ENCODE measurements at places on chromosomes 1 and 21.

DNA sequence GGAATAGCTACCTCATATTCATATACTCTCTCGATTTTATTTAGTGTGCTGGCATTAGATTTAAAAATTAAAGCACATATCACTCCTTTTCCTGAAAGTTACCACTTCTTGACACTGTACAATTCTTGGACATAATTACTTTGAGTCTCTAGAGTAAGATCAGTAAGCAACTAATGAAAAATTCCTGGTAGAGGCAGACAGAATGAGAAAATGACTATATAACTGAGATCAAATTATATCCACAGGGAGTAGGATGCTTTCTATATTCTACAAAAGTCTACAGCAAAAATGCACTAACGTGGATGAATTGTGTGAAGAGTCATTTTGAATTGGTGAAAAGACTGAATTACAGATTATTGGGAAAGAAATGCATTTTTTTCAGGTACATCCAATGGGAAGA is 445.7 kb downstream of the PTBP2 start:
- no peak for DNase-seq

DNA sequence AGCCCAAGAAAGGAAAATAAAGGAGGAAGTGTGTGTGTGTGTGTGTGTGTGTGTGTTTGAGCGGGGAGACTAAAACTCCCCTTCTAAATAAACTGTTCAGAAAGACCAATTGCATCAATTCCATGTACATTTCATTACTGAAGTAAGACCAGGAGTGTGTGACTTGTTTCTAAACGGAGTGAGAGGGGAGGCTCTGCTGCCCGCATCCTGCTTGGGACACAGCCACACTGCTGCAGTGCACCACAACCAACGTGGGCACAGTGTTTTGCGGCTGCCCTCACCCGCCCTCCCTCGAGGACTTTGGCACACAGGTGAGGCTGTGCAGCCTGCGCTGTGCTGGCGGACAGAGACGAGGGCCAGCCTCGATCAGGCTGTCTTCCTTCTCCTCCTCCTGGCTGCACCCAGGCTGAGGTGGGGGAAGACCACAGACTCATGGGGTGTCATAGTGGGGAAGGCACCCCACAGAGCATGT is 31.0 kb upstream of the H6PD start:
- no peak for DNase-seq

- no peak for DNase-seq
These were observed 22.1 kb upstream of the DISP1 start for GRCh38 chr1:222792744-222793143.

- no peak for DNase-seq
These were observed 8.9 kb downstream of the CHI3L2 start for GRCh38 chr1:111236379-111236778.

- DNase-seq, result no peak
These were observed 7.9 kb upstream of the ERICH3 start for GRCh38 chr1:74681449-74681848.

DNA sequence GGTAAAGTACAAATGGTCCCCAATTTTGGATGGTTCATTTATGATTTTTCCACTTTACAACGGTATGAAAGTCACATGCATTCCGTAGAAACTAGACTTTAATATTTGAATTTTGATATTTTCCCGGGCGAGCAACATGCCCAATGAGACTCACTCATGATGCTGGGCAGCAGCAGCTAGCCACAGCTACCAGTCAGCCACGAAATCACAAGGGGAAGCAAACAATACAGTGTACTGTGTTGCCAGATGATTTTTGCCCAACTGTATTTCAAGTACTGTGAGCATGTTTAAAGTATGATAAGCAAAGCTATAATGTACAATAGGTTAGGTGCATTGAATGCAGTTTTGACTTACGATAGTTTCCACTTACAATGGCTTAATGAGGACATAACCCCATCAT is 266.8 kb downstream of the VAV3 start:
- no peak for DNase-seq

DNA sequence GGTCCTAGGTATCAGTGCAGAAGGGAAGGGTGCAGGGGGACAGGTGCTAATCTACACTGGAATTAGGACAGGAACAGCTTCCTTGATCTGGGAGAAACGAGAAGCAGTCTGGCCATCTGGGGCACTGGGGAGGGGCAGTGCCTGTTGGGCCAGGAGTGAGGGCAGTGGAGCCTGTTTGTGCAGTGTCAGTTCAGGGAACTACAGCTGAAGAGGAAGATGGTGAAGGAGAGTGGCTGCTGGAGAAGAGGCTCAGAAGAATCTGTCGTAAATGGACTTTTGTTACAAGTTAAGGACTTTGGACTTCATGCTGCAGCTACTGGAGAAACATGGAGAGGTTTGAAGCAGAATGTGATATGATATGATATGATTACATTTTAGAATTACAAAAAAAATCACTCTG is 3.2 kb upstream of the TNFSF4 start:
- DNase-seq, result peak; percentile 6

DNA sequence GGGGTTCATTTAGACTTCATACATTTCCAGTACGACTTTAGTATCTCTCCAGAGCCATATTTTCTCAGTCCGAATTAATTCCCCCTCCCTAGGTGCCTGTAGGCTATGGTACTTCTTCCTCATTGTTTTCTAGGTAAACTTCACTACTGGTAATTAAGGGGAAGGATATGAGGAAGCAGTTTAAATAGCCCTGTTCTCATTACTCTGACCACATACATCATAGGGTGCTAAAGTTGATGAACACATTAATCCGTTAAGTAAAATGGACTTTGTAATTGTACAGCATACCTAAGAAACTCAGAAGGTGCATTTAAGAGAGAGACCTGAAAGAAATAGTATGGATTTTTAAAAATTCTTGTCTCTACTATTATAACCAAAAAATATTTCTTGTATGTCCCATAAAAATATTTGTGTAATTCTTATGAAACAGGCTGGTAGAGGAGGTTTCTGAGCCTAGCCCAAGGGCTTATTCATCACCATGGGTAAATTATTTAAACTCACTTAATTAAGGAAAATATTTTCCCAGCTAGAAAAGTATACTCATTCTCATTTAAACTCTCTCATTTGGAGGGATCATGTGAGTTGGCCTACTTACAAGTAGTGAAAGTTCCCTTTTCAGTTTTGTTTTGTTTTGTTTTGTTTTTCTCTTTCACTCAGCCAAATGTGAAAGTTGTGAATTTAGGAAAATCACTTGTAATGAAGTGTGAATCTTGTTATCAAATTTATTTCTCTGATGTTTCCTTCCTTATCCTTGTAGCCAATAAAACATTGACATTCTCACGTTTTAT is 2.0 kb downstream of the PRMT6 start:
- DNase-seq, result no peak

DNA sequence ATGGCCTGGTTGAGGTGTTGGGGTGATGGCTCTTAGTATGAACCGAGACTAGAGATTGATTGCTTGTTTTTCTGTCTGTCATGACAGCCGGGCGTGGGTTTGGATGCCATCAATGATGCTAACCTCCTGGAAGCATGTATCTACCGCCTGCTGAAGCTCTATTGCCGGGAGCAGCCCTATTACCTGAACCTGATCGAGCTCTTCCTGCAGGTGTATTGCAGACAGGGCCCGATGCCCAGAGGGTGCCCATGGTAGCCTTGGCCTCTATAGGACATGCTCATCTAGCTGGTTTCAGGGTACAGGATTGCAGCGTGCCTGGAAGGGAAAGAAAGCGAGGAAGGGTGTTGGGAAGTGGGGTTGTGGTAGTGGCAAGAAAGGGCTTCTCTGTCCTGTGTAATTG is 2.6 kb upstream of the RUSC1 start:
- no peak for DNase-seq

DNA sequence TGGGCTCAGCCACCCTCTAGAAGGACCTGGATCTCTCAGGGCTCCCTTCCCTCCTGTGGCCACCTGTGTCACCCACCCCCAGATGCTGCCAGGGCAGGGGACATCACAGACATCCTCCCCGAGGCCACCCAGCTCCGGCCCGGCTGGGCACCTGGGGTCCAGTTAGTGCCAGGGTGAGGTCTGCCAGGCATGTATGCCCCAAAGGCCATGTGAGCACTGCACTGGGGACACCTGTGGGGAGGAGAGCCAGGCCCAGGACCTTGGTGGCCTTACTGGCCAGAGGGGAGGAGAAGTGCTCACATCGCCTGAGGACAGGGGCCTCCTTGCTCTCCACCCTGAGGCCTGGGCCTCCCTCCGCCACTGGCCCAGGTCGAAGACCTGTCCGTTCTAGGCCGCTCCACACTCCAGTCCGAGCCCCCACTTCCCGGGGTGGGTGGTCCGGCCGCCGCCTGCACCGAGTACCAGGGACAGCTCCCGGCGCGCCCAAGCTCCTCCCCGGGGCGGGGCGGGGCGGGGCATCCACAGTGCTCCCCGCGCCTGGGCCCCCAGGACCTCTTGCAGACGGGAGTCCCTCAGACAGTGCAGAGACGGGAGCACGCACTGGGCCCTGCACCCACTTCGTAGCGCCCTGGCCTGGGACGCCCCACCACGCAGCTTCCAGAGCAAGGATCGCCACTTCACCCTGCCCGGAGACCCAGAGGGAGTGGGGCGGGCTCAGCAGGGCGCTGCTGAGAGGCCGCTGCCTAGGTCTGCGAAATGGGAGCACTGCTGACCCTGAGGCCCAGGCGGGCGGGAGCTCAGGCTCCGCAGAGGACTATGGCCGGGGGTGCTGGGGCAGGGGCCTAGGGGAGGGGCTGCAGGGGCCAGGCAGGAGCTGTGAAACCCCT is 34.3 kb upstream of the CCDC27 start:
- peak; percentile 79 for DNase-seq

DNA sequence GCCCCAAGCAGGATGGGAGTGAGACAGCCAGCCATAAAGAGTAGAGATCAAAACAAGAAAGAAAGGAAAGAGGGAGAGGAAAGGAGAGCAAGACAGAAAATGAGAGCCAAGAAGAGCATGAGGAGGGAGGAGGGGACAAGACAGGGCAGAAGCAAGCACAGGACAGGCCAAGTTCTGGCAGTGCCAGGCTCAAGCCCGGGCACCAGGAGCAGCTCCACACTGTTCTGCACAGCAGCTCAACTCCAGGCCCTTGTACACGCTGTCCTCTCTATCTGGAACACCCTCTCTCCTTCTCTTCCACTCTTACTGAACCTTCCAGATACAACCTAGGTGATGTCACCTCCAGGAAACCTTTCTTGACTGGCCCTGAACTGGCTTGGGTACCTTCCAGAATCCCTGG is 11.7 kb downstream of the IFFO2 start:
- no peak for DNase-seq

DNA sequence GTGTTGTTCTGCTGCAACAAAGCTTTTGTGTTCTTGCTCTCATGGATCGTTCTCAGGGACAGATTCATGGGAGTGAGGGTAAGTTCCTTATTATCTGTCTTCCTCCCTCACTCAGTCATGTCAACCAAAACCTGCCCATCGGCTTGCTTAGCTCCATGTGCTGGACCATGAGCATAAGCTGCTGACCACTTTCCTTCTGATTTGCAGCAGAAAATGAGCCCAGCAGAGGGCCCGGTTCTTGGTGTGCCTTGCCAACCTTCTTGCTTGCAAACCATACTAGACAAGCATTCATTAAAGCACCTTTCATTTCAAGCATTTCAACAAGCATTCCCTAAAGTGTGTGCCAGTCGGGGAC is 64.0 kb upstream of the COA6 start:
- no peak for DNase-seq

GRCh38 chr1:182119631-182120030 is 58.1 kb upstream of the ZNF648 start:
- no peak for DNase-seq

DNA sequence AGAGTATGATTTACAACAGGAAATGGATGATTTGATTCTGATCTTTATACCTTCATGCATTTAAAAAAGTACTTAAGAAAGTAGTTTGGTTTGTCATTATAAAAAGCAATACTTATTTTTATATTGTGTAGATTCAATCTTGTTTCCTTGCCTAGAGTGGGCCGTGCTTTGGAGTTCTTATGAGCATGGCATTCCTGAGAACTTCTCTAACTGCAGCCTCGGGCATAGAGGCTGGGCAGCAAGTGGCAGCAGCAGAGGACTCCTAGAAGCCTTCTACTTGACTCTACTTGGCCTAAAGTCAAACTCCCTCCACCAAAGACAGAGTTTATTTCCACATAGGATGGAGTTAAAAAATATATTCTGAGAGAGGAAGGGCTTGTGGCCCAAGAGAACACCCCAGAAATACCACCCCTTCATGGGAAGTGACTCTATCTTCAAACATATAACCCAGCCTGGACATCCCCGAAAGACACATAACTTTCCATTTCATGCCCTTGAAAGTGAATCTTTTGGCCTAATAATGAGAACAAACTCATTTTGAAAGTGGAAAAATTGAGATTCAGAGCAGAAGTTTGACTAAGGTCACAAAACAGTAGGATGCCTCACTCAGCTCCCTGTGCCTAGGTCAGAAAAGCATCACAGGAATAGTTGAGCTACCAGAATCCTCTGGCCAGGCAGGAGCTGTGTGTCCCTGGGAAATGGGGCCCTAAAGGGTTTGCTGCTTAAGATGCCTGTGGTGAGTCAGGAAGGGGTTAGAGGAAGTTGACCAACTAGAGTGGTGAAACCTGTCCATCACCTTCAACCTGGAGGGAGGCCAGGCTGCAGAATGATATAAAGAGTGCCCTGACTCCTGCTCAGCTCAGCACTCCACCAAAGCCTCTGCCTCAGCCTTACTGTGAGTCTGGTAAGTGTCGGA is at the start of gene IVL:
TSS of gene IVL (plus strand) at position 861 of the 916 bp plus-strand sequence. CDS start 1,252 bp downstream, outside the sequence.
- DNase-seq, result no peak

- no peak for DNase-seq
These were observed 146.7 kb downstream of the HLX start for GRCh38 chr1:221025956-221026355.

GRCh38 chr1:174960362-174960761 is 39.4 kb upstream of the CACYBP start:
- DNase-seq, result no peak

GRCh38 chr1:234320549-234320948 is 52.7 kb upstream of the COA6 start:
- DNase-seq, result no peak

DNA sequence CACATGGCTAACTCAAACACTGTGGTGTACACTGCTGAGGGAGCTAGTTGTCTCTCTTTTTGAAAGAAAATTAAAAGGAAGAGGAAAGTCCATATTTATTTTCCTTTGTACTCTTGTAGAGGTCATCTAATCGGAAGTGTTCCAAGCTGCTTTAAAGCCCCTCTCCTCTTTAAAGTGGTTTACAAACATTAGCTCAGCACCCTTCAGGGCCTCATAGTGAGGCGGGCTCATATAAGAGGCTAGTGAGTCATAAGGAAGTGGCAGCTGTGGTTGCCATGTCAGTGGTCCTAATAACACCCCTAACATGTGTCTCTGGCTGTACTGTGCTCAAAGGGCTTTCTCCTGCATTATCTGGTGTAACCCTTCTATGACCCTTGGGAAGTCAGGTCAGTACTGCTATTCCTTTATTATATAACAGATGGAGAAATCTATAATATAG is 104.4 kb upstream of the SERBP1 start:
- no peak for DNase-seq

- no peak for DNase-seq
These were observed 199.1 kb downstream of the DYRK1A start for GRCh38 chr21:37565530-37566223.

GRCh38 chr1:155077346-155077745 is 1.3 kb upstream of the EFNA3 start:
- peak; percentile 35 for DNase-seq

GRCh38 chr21:37414292-37415253 is 48.0 kb downstream of the DYRK1A start:
- no peak for DNase-seq

- no peak for DNase-seq
These were observed 14.6 kb upstream of the HLCS start for GRCh38 chr21:36981049-36981391.

- DNase-seq, result no peak
These were observed 36.7 kb upstream of the RAP1A start for GRCh38 chr1:111582644-111583618.

All from ELF-1 (cell line).